ENCODE measurements at places on chromosomes 3 and 15.

- no peak for DNase-seq
Observed at GRCh38 chr3:64167351-64167750, 57.9 kb downstream of the PRICKLE2 start.

- DNase-seq: no peak
Observed at GRCh38 chr3:56921573-56922453, 120.1 kb upstream of the ARHGEF3 start.

- DNase-seq: peak; percentile 80
Observed at GRCh38 chr3:29186982-29187725, 93.7 kb upstream of the RBMS3 start.

GRCh38 chr15:75531041-75531450, 48.1 kb downstream of the PTPN9 start:
- no peak for DNase-seq

All from SW 1271 (cell line).